Stimulated activated CD8-positive, alpha-beta memory T cell treated with anti-CD3 and anti-CD28 coated beads, Interleukin-15, amount 100 ng/mL, for 24 hours (primary cell): ENCODE measurements at places on chromosomes 1 and 21.

DNA sequence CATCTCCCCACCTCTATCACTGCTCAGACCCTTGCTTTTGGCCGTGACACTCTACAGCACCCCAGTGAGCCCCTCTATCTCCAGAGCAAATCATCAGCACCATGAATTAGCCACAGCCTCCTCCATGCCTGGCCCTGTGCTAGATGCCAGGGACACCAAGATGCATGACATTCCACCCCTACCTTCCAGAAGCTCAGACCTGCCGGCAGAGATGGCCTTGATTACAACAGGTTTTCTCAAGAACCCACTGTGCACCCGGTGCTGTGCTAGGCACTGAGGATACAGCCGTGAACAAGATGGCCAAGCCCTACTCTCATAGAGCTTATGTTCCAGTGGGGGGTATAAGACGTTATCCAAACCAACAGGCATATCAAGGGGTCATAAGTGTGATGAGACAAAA lies 30.6 kb downstream of the CDK18 start:
- no peak for DNase-seq

DNA sequence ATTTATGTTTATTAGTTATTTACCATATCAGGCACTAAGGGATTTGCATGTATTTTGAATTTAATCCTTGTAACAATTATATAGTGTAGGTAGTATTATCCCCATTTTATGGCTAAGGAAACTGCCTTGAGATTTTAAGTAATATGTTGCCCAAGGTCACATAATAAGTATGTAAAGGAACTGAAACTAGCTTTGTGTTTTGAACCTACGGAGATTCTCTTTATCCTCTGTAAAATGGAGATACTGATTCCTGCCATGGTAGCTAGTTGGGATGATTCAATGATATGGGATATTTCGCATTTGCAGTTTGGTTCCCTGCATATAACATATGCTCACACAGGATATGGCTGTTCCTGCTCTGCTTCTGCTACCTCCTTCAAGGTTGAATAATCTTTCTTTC lies 144.3 kb downstream of the ST6GALNAC3 start:
- no peak for DNase-seq

DNA sequence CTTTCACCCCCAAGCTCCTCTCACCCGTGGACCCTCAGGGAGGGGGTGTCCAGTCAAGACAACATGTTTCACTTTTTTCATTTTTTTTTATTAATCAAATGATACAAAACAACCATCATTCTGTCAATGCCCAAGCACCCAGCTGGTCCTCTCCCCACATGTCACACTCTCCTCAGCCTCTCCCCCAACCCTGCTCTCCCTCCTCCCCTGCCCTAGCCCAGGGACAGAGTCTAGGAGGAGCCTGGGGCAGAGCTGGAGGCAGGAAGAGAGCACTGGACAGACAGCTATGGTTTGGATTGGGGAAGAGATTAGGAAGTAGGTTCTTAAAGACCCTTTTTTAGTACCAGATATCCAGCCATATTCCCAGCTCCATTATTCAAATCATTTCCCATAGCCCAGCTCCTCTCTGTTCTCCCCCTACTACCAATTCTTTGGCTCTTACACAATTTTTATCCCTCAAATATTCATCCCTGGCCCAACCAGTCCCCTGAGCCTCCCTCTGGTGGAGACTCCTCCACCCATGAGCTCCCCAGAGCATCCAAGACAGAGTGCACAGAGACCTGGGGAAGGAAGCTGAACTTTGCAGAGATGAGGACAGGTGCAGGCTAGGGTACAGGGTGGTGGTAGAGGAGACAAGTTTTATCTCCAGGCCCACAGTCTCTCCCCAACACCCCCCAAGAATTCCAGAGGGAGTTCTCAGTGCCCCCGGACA lies 1.4 kb upstream of the S100A16 start:
- DNase-seq = no peak

DNA sequence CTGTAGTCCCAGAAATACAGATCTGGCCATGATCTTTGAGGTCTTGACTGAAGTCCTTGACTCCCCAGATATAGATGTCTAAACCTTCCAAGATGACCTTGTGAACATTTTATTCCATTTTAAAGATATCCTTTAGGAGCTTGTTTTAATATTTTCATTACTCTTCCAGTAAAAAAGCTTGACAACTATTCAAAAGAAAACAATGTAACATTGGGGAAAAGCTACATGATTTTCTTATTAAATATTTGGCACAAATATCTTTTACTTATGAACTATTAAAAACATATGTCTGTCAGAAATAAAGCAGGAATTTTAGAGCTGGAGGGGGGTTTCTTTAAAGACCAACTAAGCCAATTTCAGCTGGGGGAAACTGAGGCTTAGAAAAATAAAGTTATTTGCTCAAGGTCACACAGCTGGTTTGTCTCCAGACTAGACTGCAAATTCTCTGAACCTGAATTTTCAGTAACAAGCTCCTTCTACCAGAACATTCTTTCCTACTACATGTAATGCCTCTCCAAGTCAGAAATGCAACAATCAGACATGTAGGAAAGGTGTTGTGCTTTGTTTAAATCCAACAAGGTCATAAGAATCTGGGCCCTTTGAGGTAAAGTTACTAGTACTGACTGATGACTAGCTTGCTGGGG lies 67.0 kb upstream of the PTCH2 start:
- DNase-seq = no peak

GRCh38 chr1:226960256-226960655 lies 20.2 kb downstream of the COQ8A start:
- no peak for DNase-seq

DNA sequence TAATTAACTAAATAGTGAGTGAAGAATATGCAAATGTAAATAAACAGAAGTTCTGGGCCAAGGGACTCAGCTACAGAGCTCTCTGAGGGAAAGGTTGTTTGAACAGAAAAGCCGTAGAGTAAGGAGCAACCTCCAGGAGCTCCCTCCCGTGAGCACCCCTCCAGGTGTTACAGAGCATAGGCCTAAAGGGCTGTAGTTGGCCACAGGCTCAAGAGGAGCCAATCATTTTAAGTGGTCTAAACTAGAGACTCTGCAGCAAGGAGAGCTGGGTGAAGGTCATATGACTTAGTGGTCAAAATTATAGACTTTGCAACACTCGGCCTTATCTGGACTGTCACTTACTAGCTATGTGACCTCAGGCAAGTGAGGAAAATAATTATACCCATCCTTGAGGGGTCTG lies 19.1 kb upstream of the RXRG start:
- DNase-seq = no peak

DNA sequence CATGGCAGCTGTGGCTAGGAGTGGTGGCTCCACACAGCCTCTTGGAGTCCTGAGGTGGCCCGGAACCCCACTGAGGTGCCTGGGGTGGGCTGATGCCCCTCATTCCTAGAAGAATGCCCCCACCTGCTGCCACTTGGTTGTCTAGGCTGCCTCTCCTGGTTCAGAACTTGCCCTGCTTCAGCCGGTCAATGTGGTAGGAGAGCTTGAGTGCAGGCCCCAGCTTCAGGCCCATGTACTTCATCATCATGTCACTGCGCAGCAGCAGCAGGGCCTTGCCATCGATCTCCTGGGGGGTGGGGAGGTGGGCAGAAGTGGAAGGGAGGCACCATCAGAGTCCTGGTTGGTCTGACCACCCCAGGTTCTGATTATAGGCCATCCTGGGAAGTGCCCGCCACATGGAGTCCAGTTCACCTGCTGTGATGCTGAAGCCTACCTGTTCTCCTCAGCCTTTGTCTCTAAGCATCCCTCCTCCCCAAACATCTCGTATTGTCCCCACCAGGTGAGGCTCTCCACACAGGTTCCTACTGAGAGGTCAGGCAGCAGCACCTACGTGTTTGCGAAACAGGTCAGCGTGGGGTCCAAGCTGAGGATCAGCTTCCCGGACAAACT lies 6.6 kb upstream of the SLFNL1 start:
- DNase-seq = no peak

GRCh38 chr1:26768755-26769154 lies 19.0 kb upstream of the PIGV start:
- DNase-seq = no peak

- no peak for DNase-seq
Measured at GRCh38 chr1:192488058-192488457, 87.5 kb upstream of the RGS1 start.

DNA sequence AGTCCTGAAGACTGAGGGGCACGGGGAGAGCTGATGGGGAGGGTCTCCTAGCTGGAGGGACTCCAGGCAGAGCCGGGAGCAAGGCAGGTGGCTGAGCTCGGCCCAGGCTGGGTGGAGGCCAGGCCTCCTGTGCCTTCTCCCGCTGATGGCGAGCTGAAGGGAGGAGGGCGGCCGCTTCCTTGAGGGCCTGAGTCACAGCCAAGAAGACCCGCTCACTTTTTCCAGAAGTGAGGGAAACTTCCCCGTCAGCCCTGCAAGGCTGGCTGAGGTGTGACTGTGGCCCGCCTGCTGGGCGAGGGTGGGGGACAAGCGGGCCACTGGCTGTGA lies 1.7 kb upstream of the VWA1 start:
- no peak for DNase-seq

DNA sequence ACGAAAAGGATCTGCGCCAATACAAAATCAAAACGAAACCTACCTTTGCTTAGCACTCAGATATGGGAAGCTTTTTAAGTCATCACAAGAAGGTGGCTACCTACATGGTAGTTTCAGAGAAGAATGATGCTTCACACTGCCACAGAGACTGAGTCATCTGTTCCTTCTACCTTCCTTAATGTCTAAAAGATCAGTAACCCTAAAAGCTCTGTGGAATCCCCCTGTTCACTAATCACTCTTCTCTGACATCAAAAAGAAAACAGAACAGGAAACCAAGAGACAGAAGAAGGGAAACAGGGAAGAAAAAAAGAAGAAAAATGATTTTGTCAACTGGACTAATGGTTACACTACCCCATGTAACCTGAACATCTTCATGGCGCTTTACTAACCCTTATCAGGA lies 177.2 kb downstream of the SMYD3 start:
- DNase-seq = no peak

GRCh38 chr1:226181996-226182714 lies 4.4 kb downstream of the ACBD3 start:
- DNase-seq = no peak

GRCh38 chr1:182968151-182968741 lies 15.3 kb upstream of the SHCBP1L start:
- DNase-seq = no peak

DNA sequence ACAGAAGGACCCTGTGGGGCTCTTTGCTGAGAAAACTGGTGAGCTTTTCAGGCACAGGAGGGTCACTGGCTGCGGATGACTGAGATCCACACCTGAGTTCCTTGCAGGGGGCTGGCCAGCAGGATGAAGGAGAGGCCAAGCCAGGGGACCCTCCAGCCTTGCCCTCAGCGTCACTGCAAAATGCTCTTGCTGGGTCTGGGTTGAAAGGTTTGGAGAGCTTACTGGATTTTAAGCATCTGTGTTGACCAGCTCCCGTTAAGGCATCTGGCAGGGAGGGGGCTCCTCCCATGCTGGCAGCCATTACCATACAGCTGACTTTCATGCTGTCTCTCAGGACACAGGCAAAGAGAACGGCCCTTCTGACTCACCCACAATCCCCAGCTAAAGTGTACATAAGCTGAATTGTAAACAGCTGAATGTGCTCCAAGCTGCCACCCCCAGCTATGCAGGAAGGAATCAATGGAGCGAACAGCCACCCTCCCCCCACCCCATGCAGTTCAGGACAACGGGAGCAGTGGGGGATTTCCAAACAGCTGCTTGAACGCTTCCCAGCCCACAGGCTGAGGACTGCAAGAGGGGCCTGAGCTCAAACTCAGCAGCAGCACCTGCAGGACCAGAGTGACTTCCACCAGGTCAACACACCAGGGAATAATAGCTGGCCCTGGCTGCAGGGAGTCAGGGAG lies 21.3 kb upstream of the A3GALT2 start:
- no peak for DNase-seq
